ENCODE measurements at places on chromosomes 1 and 21.

DNA sequence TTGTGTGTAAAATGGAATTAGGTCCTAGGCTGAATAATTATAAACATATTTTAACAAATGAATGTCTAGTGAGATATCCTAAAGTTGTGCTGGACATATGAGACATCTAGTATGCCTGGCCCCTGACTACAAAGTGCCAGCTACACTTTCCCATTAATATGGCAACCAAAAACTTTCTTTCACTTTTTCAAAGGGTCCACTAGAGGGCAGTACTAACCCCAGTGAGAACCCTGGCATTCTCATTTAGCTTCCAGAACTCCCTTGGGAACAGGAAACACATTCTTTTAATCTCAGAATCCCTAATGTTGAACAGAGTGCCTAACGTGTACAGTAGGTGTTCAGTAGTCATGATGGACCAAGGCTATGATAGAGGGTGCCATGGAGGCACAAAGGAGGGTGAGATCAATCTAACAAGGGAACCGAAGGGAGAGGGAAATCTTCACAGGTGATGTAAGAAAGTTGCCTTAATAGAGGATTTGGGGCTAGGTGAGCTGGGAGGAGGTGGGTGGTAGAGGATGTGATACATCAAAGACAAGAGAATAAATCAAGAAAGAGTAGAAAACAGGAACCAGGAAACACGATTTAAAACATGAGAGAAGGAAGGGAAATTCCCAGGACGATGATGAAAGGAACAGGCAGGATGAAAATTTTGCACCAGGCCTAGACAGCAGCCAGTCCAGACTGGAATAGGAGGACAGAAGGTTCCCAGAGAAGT, 41.6 kb downstream of the NSL1 start:
- no peak for DNase-seq

- DNase-seq = no peak
These were observed at the start of gene MRAP for GRCh38 chr21:32298658-32299081. MRAP (plus strand) TSS chr21:32298855; CDS start chr21:32298972, 117 bp downstream.

GRCh38 chr1:101389547-101389929, 152.7 kb downstream of the S1PR1 start:
- DNase-seq = no peak

GRCh38 chr1:28602536-28603439, 10.7 kb downstream of the RAB42 start:
- no peak for DNase-seq

DNA sequence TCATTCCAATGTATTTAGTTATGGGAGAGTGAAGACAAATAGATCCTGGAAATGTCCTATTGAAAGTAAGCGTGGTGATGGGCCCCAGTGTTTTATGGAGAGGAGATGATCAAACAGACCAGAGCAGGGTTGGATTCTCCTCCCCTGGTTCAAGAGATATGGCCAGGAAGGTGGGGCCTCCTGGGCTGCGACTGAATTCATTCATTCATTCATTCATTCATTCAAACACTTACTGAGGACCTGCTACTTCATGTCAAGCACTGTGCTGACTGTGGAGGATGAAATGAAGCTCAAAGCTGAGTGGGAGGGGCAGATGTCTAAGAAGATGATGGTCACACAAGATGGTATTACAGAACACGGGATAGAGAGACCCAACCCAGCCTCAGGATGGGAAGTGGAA, 71.5 kb upstream of the TNR start:
- DNase-seq = no peak

DNA sequence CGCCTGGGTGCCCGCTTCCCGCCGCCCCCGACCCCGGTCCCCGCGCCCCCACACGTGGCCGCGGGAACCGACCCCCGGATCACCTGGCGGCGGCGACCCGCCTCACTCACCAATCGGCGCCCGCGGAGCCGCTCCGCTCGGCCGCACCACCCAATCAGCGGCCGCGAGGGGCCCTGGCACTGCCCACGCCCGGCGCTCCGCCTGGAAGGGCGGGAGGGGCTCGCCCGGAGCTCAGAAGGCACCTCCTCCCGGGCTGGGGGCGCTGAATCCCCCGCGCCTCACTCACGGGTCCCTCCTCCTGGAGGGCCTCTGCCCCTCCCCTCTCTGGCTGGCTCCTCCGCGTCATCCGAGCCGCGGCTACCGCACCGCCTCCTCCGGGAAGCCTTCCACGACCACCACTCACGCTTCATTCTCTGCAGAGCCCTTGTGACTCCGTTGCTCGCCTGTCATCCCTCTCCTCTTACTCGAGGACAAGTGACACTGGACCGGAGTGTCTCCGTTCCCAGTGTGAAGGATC, 374 bp downstream of the SH2D5 start:
- peak; percentile 20 for DNase-seq

DNA sequence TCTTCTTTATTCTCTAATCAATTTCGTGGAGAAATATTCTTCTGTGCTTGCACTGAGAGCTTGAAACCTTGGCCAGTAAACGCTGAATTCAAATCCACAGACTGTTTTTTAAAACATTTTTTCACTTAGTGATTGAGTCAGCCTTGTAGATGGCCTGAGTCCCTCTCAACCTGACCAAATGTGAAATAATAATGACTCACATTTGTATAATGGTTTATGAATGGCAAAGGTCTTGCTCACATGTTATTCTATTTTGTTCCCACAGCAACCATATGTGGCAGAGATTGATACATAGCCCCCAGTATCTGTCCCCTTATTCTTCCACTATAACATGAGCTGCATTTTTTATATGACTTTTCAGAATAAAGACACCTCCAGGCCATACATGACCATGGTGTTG, 47.8 kb upstream of the CCDC190 start:
- DNase-seq = no peak
